ENCODE measurements at places on chromosomes 2 and 18.

DNA sequence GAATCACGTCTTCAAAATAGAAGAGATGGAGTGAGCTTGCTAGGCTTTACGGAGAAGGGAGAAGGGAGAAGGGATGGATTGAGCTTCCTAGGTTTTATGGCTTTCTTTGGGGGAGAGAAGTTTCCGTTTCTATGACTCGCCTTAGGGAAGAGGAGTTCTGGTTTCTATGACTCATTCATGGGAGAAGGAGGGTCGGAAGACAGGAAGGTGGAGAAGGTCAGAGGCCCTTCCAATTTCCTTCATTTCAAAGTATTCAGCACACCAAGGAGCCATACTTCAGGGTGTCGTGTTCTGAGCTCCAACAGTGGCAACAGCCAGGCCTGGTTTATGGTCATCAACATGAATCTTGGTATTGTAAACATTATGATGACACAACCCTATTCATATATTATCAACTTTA lies 284.7 kb upstream of the VWC2L start:
- DNase-seq, result no peak

DNA sequence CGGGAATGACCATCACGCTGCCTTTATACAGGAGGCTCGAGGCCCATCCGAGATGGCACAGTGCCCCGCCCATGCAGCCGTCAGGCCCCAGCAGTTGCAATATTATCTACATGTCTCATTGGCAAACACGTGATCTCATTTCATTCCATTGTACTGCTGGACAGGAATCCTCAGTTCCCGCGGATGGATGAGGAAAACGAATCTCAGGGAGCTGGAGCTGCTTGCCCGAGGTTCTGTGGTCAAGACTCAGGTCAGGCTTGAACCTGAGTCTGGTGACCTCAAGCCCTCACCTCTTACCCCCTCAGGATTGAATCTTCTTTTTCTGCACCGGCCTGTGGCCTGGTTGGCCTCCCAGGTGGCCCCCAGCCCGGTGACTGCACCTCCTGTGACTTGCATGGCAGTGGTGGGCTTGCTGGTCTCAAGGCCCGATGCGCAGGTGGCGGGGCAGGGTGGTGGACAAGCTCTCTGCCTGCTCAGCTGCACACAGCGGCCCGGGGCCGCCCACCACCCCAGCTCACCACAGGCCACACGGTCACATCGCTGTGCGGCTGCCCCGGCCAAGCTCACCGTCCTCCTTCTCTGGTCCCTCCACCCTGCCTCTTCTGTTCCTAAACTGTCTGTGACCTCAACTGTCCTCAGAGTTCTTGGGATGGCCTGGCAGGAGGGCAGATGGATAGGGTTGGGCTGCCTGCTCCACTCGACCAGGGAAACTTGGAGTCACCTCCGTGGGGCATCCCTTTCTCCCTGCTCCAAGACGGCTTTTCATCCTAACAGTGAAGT lies 52.0 kb upstream of the HS6ST1 start:
- no peak for DNase-seq

DNA sequence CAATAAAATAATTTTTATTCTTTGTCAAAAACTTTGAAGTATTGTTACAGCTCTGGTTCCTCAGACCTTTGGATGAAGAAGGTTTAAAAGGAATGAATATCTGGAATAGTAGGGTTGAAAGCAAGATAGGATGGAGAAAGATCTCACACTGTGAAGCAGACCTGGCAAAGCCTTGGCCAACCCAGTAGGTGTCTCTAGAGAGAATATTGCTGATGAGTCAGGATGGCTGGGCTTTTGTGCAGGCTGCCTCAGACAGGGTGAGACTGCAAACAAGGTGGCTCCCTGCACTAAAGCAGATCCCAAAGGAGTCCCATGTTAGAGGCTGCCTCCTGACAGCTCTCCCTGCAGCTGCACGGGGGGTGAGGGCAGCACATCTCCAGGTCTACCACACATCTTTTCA lies 226.0 kb upstream of the ITGA4 start:
- DNase-seq, result no peak

GRCh38 chr2:12881952-12882351 lies 165.2 kb downstream of the TRIB2 start:
- no peak for DNase-seq

GRCh38 chr2:224780823-224781222 lies 64.7 kb upstream of the CCDC195 start:
- no peak for DNase-seq

- no peak for DNase-seq
Measured at GRCh38 chr2:238176613-238177012, 17.8 kb downstream of the ERFE start.

GRCh38 chr2:204264621-204265140 lies 280.6 kb upstream of the PARD3B start:
- DNase-seq, result no peak

- DNase-seq, result no peak
Measured at GRCh38 chr2:65751408-65751807, 319.0 kb upstream of the SPRED2 start.

DNA sequence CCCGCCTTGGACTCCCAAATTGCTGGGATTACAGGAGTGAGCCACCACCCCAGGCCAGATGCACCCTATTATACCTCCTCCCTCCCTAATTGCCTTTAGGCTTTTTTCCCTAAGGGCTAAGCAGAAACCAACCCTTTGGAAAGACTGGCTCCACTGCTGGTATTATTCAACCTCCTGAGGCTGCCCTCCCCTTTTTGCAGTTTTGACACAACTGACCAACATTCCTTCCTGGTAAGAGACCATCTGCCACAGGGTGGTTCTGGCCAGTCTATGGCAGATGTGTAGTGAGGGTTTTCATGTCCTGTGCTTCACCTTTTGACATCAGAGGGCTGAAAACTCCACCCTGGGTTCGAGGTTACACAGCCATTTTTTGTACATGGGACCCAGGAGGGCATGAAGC lies 1785.3 kb upstream of the CELF4 start:
- DNase-seq, result no peak

DNA sequence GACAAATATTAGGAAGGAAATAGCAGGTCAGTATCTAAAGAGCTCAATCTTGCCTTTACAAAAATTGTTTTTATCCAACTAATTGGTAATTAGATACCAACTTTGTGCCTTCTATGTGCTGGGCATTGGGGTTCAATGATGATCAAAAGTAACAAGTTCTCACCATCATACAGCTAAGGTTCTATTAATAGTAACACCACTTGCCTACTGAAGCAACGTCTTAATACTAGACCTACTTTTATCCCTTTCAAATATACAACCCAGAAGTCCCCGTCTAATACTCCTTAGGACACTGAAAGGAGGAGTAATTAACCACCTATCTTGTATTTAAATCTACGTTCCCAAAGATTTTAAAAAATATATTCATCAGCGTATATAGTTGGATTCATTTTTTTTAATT lies 59.3 kb downstream of the GRB14 start:
- DNase-seq, result no peak

DNA sequence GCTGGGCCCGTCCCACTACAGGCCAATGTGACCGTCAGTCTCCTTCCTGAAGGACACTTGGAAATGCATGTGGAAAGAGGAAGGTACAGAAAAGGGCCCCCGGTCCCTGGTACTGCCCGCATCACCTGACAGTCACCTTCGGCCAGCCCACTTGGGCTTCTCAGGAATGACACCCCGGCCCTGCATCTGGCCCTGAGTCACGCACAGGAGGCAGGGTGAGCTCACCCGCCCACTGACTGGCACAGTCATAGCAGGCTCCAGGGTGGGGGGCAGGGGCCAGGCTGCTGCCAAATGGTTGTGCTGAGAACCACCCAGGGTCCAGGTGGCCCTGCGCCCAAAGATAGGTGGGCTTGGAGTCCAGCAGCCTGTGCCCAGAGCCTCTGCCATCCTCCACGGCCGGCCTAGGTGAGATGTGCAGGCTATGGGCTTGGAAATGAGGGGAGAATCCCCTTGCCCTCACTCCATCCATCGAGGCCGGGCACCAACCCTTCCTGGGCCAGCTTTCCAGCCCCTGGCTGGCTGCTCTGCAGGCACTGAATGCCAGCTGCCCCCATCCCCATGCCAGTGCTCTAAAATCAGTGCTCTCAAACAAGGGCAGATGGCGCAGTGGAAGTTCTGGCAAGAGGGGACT lies 14.1 kb downstream of the EMX1 start:
- DNase-seq, result no peak
